Omental fat pad (tissue), 4 donors: ENCODE measurements at places on chromosomes 7 and 10. TPM values are rescaled to one million over a fixed set of nuclear protein-coding genes. Genes with fewer than 3 reads are reported as not detected.

GRCh38 chr10:114557854-114558253, 100.2 kb downstream of the ABLIM1 start:
- no peak for DNase-seq

DNA sequence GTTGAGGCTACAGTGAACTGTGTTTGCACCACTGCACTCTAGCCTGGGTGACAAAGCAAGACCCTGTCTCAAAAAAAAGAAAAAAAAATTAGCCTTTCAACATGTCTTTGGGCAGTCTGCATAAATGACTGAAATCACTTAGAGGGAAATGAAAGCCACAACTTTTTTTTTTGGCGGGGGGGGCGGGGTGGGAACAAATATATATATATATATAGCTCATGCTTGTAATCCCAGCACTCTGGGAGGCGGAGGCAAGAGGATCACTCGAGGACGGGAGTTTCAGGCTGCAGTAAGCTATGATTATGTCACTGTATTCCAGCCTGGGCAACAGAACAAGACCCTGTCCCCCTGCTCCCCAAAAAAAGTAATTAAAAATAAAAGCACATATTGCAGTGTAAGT, 23.4 kb upstream of the MICU1 start:
- no peak for DNase-seq

- no peak for DNase-seq
Measured at GRCh38 chr10:122998360-122998917, 10.2 kb downstream of the IKZF5 start.

GRCh38 chr10:42952349-42952748, 124.5 kb upstream of the RET start:
- peak; percentile 17 for DNase-seq

- DNase-seq = no peak
Measured at GRCh38 chr10:23171232-23171876, 20.8 kb upstream of the PTF1A start.

GRCh38 chr7:94414980-94415379, 20.3 kb downstream of the COL1A2 start:
- no peak for DNase-seq

Gene EVX1
- total RNA-seq = not detected

- DNase-seq = no peak
Measured at GRCh38 chr10:56586461-56586891, 225.4 kb upstream of the ZWINT start.

DNA sequence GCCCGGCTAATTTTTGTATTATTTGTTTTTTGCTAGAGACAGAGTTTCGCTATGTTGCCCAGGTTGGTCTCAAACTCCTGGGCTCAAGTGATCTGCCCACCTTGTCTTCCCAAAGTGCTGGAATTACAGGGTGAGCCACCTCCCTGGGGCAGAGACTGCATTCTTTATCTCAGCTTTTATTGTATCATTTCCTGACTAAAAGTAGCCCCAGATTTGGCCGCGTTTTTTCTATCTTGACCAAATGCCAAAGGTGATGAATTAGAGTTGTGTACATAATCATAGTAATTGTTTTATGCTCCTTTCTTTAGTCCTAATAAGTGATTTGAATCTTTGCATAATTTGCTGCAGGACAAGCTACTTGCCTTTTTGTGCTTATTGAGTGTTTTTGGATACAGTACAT, 3.1 kb upstream of the SMNDC1 start:
- DNase-seq = no peak

DNA sequence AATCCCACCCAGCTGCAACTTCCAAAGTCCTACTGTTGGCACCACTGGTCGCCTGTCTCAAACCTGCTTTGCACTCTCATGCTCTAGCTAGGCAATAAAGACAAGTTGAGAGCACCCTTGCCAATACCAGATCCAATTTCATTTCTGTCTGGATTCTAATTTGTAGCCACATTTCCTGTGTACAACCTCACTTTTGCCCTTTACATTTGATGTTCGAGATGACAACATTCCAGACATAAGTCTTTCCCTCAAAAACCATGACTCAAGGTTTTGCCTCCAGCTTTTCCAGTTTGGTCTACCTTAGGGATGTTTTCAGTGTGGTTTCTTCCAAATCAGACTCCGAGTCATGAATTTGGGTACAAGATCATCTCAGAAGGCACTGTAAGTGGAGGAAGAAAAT, 309.0 kb downstream of the GPAM start:
- DNase-seq = no peak

Gene HGF
- 12.0 TPM for total RNA-seq

DNA sequence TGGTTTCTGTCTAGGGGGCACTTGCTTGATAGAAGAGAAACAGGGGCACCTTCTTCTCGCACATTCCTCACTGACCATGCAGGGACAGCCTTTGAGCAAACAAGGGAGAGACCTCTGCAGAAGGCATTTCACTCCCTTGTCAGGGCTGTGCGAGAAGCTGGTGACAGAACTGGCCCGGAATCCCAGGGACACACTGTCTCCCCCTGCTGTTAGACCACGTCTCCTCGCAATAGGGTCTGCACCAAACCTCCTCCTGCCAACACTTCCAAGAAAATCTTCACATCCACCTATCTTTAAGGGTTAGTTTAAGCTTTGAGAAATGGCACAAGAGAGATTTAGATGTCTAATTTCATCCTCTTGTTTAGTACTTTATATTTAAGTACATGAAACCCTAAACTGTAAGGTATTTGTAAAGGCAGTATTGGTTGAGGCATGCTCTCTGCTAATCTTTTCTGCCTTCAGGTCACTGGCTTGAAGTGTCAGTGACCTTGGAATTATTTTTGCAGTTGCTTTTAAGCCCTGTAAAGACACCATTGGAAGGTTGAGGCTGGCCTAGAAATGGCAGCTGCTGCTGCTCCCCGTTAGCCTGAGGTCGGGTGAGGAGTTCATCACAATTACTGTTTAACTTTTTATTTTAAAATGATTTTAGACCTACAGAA, 37.0 kb downstream of the RBM20 start:
- DNase-seq = no peak

DNA sequence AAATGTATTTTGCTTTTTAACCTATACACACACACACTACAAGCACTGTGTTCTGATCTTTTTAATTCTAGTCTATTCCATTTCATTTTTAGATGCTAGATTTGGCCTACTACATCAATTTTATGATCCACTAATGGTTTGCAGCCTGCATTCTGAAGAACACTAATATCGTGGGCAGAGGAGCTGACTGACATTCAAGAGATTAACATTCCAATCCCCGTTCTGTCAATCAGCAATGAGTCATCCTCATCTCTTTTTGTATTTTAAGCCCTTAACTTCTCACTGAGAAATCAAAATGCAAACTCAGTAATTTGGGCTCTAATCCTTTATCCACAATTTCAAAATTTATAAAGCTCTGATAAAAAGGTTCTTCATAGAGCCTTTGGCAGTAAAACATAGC, 47.1 kb upstream of the GAD2 start:
- DNase-seq = no peak

Gene ACSL5
- total RNA-seq = 43.4 TPM

- DNase-seq = no peak
Measured at GRCh38 chr10:72330069-72330426, 24.7 kb downstream of the DNAJB12 start.

- no peak for DNase-seq
Measured at GRCh38 chr10:69645296-69646184, 15.5 kb downstream of the FAM241B start.

DNA sequence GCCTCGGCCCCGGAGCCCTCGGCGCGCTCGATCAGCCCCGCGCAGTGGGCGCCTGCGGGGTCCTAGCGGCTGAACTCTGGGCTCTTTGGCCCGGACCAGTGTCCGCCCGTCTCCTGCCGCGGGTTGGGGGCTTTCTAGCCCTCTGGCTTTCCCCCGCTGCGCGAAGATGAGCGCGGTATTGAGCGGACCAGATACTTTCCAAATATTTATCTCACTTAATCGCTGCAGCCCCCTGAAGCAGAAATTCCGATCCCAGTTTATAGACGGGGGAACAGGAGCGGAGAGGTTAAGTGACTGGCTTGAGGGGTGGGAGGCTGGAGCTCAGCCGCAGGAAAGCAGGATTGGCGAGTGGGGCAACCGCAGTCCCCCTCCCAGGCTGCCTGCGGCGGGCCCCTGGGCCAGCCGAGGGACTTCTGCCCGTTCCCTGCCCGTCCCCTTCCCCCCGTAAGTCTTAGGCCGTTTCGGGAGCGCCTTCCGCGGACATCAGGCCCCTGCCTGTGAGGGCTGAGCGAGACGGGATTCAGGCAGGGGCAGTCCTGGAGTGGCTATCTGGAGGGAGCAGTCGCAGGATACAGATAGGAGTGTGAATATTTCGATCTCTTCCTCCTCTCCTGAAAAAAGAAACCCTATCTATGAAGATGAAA, 565 bp downstream of the STRIP2 start:
- DNase-seq = no peak

Gene RET
- total RNA-seq = 0.79 TPM

GRCh38 chr7:46746695-46747687, 825.9 kb upstream of the IGFBP3 start:
- no peak for DNase-seq

- no peak for DNase-seq
Measured at GRCh38 chr10:31340343-31340742, 21.3 kb downstream of the ZEB1 start.

DNA sequence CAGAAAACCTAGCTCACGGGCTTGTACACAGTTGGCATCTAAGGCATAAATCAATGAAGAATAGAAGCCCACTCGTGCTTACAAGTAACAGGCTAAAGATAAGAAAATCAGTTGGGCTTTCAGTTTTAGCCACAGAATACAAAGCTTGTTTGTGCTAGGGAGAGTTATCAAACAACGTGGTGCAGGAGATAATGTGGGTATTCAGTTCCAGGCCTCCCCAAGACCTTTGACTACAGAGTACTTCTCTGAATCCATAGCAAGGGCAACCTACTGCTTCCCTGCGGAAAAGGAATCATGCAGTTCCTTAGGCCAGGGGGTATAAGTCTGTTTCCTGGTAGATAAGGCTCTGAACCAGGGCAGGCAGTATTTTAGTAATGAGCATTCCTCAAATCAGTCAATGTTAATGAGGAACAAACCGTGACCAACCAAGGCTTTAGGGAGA, 219.5 kb upstream of the CSTF2T start:
- DNase-seq = no peak

GRCh38 chr7:18018296-18019215, 9.1 kb downstream of the PRPS1L1 start:
- DNase-seq = no peak

Gene AKR1C4
- not detected for total RNA-seq

- DNase-seq = no peak
Measured at GRCh38 chr10:75801121-75801520, 369.7 kb downstream of the LRMDA start.

DNA sequence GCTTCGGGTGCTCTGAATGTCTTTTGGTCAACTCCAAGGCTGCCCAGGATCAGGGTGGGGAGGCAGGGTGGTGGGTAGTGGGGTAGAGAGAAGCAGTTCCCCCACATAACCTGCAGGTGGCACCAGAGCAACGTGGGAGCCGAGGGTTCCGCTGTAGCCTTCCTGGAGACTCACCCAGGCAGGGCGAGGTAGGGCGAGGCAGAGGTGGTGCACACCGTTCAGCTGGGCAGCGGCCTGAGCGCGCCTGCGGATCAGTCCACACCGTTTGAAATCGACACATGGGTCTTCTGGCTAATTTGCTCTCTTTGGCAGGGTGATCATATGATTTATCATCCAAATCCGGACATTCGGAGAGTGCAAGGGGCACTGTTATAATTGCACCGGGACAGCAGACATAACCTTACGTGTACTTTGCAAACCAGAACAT, 41.4 kb upstream of the MAP3K8 start:
- DNase-seq = peak; percentile 57

- no peak for DNase-seq
Measured at GRCh38 chr7:31058122-31058521, 6.0 kb downstream of the ADCYAP1R1 start.

Gene TRPV5
- total RNA-seq = not detected

Gene AQP1
- total RNA-seq = 291 TPM

DNA sequence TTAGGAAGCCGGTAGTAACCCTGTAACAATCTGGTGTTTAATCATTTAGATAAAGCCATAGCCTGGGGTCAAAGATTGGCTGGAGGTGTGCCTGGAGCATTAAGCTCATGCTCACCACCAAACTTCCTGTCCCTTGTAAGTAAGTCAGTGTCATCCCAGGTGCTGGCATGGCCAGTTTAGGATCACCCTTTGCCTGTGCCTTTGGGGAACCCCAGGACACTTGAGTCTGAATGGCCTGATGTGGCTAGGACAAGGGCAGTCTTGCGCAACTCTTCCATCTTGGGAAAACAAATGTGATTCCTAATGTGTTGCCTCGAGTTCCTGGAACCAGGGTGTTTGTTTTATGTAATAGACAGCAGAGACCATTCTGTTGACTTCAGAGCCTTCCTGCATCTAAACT, 154.8 kb downstream of the GRK5 start:
- no peak for DNase-seq

DNA sequence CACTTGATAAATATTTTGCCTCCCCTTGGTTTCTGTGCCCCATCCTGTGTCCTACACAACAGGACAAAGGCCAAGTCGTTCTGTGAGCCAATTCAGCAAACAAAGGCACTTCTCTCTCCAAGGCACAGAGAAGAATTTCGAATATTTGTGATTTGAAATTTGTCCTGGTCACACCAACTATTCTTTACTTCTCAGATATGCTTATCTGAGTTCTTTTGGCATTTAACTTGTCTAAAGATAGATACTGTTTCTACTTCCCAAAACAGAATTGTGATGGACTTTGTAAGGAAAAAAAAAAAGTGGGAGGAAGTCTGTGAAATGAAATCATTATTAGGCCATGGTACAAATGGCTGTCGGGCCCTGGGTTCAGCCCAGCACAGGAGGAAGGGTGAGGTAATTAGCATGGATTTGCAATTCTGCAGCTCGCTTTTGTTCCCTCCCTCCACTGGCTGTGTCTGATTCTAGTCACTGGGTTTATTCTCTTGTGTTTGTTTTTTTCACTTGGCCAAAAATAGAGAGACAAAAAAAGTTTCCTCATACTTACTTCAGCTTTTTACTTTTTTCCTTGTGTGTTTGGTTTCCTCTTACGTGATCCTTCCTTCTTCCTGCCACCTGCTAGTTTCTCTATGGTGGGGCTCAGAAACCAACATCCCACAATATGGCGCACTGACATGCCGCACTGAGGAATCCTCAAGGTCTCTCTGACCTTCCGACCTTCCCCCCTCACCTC, 108.2 kb upstream of the MKLN1 start:
- DNase-seq = no peak

Gene ENO4
- 0.46 TPM for total RNA-seq

- no peak for DNase-seq
Measured at GRCh38 chr10:127798111-127798510, 61.1 kb downstream of the FOXI2 start.
